CD8-positive, alpha-beta memory T cell (primary cell): ENCODE measurements at places on chromosomes 2 and 18. TPM values are rescaled to one million over a fixed set of nuclear protein-coding genes. Genes with fewer than 3 reads are reported as not detected.

- H3K4me1 ChIP-seq: no peaks in the 10 kb centered on the region
- DNase-seq: no peak
- H3K4me3 ChIP-seq: no peak overlapping the region
Observed at GRCh38 chr2:4931721-4932365, 760.3 kb upstream of the SOX11 start.

- H3K27ac ChIP-seq: no peak overlapping the region
- H3K36me3 ChIP-seq: no peaks in the 10 kb centered on the region
- H3K4me3 ChIP-seq: no peak overlapping the region
Observed at GRCh38 chr2:152874955-152875354, 156.5 kb downstream of the ARL6IP6 start.

KIAA2012 gene
- not detected for polyA plus RNA-seq

DNA sequence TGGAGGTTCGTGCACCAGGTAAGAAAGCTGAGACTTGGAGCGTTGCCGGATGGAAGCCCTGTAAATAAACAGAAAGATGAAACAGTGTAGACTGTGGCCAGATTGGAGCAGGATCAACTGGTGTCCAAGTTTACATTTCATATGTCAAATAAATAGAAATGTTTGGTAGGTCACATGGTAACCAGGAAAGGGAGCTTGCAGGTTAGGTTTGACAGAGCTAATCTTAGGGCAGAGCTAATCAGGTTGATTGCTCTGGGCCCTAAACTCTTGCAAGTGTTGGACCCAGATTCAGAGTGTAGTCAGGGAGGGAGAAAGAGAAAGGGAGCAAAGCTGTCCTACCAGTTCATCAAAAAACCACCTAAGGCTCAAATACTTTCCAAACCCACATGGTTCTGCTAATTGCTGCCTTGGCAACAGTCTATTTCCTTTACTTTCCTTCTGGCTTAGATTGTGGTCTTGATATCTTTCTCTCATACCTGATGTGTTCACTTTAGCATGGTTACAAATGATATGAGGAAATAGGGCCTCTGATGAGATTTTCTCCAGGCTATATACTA, 63.2 kb downstream of the G6PC2 start:
- H3K36me3 ChIP-seq: no peaks in the 10 kb centered on the region
- H3K27me3 ChIP-seq: no peaks in the 10 kb centered on the region

DNA sequence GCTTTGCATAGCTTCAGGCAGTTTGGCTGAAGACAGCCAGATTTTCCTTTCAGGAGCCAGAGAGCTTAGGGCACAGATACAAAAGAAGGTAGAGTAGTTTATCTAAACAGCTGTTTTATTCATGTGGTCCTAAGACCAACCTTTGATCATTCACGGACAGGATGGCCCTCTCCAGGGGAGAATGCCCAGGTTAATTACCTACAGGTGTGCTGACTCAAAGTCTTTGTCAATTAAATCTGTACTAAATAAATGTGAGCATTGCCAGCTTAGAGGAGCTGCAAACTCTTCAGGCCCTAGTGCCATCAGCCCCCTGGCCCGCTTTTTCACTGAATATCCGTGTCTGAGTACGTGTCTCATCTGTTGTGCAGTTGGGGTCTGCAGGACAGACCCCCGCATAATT, 554.7 kb downstream of the NUP35 start:
- no peaks in the 10 kb centered on the region for H3K27me3 ChIP-seq
- H3K4me1 ChIP-seq: no peaks in the 10 kb centered on the region
- H3K4me3 ChIP-seq: no peak overlapping the region
- H3K36me3 ChIP-seq: no peaks in the 10 kb centered on the region
- no peak overlapping the region for H3K27ac ChIP-seq

DNA sequence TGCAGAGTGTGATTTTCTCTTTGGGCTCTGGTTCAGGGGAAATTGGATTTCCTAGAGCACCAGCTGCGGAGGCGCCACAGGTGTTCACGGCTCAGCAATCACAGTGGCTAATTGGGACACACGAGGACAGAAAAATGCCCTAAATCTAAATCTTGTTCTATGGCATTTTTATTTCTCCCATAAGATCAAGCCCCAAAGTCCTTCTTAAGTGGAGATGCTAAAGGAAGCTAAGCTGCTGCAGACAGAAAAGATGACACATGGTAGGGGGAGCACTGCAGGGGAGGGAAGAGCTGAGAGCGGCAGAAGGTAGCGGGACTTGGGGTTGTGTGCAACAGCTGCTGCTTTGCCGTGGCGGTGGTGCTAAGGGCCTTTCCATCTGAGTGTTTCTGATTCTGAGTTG, 280.6 kb downstream of the MYT1L start:
- H3K4me3 ChIP-seq: no peak overlapping the region
- no peaks in the 10 kb centered on the region for H3K27me3 ChIP-seq
- no peaks in the 10 kb centered on the region for H3K36me3 ChIP-seq
- no peak for DNase-seq

- no peaks in the 10 kb centered on the region for H3K27me3 ChIP-seq
- H3K4me3 ChIP-seq: no peak overlapping the region
- no peak overlapping the region for H3K27ac ChIP-seq
- no peaks in the 10 kb centered on the region for H3K4me1 ChIP-seq
Observed at GRCh38 chr18:5606951-5607350, 63.2 kb upstream of the EPB41L3 start.

- peak overlapping the region; percentile 20 for H3K4me3 ChIP-seq
- H3K36me3 ChIP-seq: no peaks in the 10 kb centered on the region
- no peak for DNase-seq
- peak overlapping the region; percentile 82 for H3K27ac ChIP-seq
Observed at GRCh38 chr2:8679827-8680731, 1.8 kb upstream of the ID2 start.

GRCh38 chr18:59718464-59719157, 21.4 kb upstream of the CCBE1 start:
- H3K27ac ChIP-seq: no peak overlapping the region
- no peak for DNase-seq
- no peak overlapping the region for H3K4me3 ChIP-seq

ANXA4 gene
- 38.6 TPM for polyA plus RNA-seq

GRCh38 chr2:187991389-187991788, 300.3 kb upstream of the GULP1 start:
- no peaks in the 10 kb centered on the region for H3K36me3 ChIP-seq
- no peaks in the 10 kb centered on the region for H3K4me1 ChIP-seq
- DNase-seq: no peak
- no peak overlapping the region for H3K27ac ChIP-seq

DNA sequence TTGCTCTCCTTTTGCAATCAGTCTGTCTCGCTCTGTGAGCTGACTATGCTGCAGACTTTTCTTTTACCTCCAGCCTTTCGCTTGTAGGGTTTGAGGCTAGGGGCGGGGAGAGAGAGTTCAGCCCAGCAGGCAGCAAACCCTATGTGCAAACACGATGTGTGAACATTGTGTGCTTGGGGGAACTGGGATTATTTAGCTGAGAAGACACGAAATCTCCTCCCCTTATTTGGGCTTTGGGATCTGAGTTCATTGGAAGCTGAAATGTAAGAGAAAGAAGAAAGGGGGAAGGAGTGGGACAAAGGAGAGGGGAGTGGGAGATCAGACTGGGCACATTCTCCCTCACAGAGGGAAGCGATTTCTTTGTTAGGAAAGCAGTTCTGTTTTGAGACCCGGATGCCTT, 189.6 kb upstream of the TNP1 start:
- DNase-seq: no peak
- no peak overlapping the region for H3K27ac ChIP-seq
- H3K36me3 ChIP-seq: no peaks in the 10 kb centered on the region
- H3K27me3 ChIP-seq: no peaks in the 10 kb centered on the region

DNA sequence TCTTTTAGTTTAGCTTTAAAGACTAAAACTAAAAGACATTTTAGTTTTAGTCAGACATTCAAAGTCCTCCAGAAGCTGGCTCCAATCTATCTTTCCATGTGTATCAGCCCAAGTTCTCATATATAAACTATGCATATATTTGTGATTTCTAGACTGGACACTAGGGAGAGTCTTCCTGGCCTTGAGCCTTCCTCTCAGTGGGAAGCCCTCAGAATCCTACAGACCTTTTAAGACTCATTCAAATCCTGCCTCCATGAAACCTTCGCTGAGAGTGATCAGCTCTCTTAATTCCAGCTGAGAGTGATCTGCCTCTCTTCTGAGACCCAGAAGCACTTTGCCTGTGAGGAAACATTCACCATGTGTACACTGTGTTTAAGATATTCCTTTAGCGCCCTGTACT, 452.7 kb downstream of the TGIF1 start:
- DNase-seq: no peak
- H3K36me3 ChIP-seq: no peaks in the 10 kb centered on the region
- no peaks in the 10 kb centered on the region for H3K27me3 ChIP-seq

BOLL gene
- not detected for polyA plus RNA-seq
